Stimulated activated CD4-positive, alpha-beta T cell treated with anti-CD3 and anti-CD28 coated beads, Interleukin-1b, Interleukin-23, amount 100 ng/mL, for 1 hour (primary cell): ENCODE measurements at places on chromosomes 4 and X.

DNA sequence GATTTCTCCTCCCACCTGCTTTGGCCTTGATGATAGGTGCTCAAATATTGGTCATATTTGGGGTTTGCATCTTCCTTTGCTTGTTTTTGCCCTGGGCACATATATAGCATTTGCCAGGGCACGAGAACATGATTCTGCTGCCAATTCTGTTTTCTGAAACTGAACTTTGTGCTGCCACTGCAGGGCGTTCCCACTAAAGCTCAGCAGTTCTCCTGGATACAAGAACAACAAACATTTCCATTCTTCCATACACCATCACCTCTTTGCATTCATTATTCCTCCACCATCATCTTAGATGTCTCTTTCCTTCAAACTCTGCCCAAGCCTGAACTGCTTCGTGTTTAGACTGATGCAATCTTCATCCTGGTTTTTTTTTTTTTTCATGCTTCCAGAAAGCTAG, 36.3 kb upstream of the GATB start:
- DNase-seq = no peak

DNA sequence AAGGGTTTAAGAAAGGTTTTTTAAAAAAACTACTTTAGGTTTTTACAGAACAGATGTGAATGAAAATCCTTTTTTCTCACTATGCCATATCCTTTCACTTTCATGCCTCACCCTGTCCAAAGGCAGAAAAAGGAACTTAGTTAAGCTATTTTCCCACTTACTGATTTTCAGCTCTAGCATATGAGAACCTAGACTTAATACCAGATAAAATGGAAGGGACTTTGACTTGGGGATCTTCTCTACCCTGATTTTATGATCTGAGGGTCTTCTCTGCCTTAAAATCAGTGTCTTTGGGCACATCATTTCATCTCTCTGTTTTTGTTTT, 42.4 kb downstream of the FNIP2 start:
- DNase-seq = no peak

DNA sequence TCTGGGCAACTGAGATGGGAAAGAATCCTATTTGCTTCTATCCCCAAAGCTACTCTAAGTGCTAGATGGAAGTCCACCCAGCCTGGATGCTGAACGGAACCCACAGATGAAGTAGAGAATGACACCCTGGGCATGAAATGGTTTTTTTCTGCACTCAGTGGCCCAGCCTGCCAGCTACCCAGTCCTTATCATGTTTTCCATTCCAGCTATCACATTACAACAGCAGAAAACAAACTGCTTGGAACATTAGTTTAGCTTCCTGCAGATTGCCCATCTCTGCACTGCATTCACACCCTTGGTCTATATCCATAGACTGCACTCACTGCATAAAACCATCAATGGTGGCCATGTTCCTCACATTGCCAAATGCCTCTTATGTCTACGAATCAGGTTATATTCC, 79.1 kb downstream of the NYX start:
- DNase-seq = no peak

GRCh38 chr4:74768857-74769525, 25.3 kb downstream of the BTC start:
- DNase-seq = no peak

DNA sequence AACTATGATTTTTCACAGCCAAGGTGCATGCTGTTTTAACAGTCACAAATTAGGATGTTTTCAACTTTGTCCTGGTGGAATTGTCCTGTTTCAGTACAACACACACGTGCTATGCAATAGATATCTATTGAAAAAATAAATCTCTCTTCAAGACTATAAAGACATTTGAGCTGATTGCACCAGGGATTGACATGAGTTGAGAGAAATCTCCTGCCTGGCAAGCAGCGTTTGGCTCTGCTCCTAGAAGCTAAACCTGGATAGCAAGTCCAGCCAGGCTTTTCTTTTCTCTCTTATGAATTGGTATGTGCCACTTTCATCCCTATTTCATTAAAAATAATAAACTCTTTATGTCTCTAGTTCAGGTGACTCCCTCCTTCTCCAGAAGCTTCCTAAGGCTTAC, 16.6 kb upstream of the NPNT start:
- DNase-seq = no peak

- DNase-seq = peak; percentile 94
Measured at GRCh38 chr4:1579901-1580691, 104.0 kb downstream of the FAM53A start.

- no peak for DNase-seq
Measured at GRCh38 chrX:121635141-121635540, 587.7 kb downstream of the GLUD2 start.

GRCh38 chrX:20913760-20914159, 460.5 kb upstream of the CNKSR2 start:
- DNase-seq = no peak

DNA sequence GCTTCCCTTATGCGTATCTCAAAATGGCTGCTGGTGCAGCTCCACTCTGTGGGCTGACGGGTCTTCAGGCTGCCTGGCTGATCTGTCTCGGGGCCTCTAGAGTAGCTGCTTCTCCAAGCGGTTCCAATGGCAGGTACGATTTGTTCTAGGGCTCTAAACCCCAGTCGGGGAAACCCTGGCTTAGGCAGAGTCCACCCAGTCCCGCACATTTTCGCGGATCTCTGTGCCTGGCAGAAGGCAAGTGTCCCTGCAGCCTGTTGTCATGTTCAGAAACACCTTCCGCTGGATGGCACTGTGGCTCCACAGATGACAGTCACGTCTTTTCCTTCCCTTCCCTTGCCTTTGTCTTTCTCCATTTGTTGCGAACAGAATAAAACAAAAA, 54.4 kb downstream of the NBDY start:
- DNase-seq = no peak

DNA sequence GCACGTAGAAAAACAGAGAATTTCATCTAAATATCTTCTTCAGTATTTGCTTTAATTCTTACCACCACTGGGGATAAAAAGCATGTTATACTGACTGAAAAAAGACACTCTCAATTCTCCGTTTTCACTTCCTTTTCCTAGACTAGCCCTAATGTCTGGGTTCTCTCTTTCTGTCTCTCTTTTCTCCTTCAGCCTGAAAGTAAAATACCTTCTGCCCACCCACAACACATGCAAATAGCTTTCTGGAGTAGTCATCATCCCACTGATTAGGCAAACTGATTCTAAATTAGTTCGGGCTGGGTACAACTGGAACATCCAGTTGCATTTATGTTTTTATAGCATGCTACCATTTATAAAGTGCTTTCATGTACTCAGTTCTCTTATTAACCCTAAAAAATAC, 142.4 kb upstream of the ANKRD50 start:
- DNase-seq = no peak

DNA sequence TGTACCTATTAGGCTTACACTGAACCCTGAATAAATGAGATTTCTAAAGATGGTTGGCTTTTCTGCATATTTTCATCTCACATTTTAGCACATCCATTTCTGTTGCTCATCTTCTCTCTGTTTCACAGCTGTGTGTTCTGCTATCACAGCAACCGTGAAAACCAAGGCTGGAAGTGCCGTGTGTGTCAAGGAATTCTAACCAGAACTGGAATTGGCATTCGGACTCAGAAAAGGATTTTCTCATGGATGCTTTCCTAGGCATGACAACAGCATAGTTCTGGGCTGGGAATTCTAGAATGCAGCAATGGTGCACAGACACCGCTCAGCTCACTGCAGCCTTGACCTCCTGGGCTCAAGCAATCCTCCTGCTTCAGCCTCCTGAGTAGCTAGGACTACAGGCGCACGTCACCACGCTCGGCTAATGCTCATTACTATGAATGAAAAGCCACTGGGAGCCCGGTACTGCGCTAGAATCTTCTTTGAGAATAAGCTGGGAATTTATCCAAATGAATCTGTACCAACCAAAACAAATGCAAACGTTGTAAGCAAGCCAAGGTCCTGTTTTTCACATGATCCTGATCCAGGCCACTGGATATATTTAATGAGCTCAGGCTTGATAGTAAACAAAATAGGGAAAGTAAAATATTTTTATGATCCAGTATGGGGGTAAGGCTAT, 105.2 kb downstream of the RBM47 start:
- no peak for DNase-seq

GRCh38 chr4:1693131-1693896, 9.2 kb upstream of the FAM53A start:
- peak; percentile 57 for DNase-seq

- DNase-seq = no peak
Measured at GRCh38 chr4:40247350-40247749, 50.5 kb downstream of the RHOH start.

DNA sequence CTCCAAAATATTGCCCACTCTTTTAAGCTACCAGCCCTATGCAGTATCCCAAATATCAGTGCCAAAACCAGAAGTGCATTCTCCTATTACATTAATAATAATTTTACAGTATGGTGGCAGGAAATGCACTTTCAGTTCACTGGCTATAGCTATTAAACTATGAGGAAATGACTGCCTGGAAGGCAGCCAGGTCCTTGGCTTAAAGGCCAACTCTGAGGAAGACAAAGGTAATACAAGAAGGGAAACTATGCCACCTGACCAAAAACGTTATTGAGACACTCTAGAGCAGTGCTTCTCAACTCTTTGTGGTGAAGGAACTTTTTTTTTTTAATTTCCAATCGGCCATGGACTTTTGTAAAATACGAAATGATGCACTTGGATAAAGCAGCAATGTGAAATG, 133.6 kb upstream of the VAMP7 start:
- no peak for DNase-seq

GRCh38 chrX:13014111-13015096, 30.0 kb downstream of the FAM9C start:
- DNase-seq = no peak

- DNase-seq = no peak
Measured at GRCh38 chr4:24809376-24809775, 14.0 kb downstream of the SOD3 start.

DNA sequence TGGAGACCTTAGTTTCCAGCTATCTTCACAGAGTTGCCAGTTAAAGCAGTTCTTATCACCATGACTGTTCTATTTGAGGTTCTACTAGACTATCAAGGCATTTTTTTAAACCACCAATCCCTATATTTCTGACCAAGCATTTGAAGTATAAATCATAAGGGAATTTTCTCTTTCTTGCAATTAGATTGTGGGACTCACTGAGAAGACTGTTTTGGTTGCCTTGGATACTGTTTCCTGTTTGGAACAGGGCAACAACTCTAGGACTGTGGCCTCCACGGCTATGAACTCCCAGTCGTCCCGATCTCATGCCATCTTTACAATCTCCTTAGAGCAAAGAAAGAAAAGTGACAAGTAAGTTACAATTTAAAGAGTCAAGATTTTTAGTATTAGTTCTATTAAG, 11.8 kb downstream of the KIF4A start:
- no peak for DNase-seq

DNA sequence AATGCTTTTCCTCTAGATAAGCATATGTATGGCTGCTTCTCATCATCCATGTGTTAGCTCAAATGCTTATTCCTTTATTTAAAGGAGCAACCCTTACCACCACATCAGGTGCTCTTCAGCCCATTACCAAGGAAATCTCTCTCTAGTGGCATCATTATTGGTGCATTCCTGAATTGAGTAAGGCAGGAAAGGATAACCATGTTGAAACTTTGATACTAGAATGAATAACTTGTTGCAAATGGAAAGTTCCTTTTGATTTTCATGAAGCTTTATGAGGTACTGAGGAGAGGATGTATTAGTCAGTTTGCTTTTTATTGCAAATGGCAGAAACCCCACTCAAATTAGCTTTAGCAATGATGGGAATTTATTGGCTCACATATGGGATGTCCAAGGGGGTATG, 212.3 kb upstream of the FGF13 start:
- DNase-seq = no peak

DNA sequence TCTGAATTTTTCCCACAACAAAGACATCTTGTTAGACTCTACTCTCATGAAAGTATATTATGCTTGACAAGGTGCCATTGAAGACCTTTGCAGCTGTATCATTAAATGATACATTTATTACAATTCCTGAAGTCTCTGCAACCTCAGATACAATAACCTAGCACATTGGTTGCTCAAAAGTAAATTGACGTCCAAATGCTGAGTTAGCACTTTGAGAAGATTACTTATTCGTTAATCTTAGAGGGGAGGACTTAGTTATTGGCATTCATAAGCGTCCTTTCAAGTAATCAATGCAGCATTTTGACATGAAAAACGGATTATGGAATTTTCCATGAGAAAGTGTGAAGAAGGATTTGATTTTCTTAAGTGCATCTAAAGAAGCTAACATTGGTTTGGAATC, 151.6 kb downstream of the ARSF start:
- no peak for DNase-seq

GRCh38 chr4:26839534-26839951, 21.1 kb upstream of the STIM2 start:
- no peak for DNase-seq

DNA sequence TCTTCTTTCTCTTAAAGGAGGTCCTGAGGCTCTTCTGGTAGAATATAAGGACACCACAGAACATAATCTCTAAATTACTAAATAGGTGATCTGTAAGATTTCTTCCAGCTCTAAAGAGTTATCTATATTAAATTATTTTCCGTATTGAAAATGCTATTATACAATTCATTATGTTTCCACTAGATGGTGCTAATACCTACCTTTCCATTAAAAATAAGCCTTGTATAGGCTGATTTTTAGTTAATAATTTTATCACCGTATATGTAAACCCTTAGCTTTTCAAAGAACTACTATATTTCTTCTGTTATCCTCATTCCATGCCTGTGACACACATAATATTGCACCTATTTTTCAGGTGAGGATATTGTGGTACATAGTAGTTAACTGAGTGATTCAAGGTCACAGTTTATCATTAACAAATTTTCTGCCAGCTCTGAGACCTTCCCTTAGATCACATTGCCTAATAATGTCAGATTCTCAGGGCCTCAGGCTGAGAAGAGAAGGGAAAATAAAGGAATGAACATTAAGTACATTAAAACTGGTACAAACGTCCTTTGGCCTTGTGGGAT, 138.8 kb downstream of the TEX11 start:
- no peak for DNase-seq

- DNase-seq = no peak
Measured at GRCh38 chr4:18844726-18845125, 823.2 kb upstream of the LCORL start.

DNA sequence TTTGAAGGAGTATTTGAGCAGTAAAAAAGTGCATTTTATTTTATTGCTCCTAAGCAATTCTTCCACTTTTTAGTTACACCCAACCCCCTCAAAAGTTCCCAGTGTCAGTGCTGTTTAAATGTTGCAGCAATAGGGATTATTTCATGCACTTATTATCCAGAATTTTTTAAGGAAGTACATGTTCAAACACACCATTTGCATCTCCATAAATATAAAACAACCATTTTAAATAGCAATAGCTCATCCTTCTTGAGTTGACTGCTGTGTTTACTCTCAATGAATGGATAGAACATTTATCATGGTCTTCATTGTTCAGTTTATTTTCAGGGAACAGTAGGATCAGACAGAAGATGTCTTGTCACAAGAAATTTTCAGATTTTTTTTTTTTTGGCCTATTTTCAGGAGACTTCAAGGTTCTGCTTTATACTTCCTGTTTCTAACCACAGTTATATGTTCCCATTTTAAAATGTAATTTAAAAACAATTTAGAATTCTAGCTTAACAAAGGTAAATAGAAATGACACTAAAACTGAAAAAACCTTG, 171.9 kb downstream of the TMA16 start:
- DNase-seq = no peak
